BE2C (cell line): ENCODE measurements at places on chromosomes 4 and X.

DNA sequence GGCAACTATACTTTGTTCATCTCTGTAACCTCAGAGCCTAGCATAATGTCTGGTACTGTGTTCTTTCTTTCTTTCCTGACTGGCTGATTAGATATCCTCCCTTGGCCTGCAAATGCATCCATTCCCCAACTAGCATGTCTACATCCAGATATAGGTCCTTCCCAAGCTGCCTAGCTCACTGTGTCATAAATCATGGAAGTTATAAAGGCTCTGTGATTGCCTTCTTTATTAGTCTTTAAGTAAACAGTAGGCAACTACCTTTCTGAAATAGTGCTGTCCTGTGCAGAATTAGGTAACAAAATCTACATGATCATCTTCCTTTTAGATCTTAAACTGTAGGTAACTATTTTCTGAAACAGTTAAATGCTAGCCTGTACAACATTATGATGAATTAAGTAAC is 224.5 kb downstream of the DLG3 start:
- no peak for DNase-seq

DNA sequence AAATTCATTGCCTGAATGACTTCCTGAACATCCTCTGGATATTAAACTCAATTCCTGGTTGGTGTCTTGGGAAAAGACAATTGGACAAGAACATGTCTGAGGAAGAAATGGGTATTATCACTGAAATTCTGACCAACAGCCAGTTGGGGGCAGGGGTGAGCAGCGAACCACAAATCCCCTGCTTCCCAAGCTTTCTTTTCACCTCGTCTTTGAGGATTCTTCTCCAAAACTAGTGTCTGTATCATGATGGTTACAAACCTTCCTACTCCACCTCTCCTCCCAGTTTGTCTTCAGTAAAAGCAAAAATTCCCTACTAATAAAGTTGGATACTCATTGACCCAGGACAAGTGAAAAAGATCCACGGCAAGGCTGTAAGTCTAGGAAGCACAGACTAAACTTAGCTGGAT is 48.3 kb upstream of the WDR1 start:
- peak; percentile 29 for DNase-seq

DNA sequence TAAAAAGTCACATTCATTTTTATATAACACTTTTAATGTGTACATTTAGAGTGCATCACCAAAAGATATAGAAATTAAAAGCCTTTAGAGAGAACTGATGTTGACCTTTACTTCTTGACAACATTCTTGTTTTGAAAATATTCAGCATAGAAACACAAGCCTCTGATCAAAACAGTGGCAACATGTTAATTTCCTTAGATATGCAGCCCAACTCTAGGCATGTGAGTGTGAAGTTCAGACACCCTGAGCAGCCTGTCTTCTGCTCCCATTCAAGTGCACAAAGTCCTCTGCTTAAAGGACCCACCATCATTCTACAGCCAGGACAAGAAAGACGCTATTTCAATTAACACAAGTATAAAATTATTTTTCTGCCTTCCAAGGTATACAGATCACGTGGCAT is 60.0 kb downstream of the PPP3CA start:
- DNase-seq = no peak

DNA sequence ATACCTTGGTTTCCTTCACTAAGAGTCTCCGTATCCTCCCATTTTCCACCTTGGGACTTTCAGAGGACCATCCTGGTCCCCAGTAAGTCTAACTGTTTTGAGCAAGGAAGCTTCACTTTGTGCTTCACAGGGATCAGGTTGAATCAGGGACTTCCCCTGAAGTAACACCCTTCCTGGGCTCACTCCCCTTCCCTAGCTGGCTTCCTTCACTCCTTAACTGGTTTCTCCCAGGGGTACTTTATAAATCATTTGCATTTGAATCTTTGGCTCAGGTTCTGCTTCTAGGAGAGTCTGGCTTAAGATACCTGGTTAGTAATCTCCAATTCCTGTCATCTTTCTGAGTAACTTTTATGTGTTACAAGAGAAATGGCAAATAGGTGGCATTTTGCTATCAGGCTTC is 24.5 kb upstream of the GRIA2 start:
- no peak for DNase-seq

DNA sequence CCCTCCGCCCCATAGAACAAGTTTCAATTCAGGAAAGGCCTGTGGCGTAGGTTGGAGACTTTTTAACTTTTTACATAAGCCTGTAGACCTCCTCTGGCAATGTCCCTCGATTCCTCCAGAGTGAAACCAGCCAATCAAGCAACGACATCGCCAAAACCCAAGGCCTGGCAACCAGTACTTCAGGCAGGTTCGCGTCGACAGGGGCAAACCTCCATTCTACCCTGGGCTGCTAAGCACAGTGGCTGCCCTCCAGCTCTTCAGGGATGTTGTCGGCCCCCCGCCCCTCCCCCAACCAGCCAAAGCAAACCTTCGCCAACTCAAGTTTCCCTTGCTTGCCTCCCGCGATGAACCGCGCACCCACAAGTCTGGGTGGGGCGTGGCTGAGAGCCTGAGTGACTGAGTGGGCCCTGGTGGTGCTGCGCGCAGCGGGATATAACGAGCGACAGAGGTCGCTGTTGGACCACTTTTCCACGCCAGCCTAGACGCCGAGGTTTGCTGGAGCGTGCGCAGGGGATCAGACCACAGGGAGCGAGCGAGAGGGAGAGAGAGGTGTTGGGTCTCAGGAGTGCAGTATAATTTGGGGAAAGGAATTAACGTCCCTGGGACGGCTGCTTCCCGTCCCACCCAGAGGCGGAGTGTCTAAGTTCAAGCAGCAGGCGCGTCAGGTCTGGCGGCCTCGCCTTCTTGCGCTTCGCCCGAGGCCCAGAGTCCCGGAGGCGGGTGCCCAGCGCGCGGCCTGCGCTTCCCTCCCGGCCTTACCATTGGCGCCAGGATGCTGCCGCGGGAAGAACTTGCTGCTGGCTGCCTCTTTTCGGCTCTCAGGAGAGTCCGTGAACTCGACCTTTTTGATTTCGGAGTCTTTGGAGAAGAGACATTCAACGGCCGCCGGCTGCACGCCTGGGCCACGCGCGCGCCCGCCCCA is 9.0 kb upstream of the PITX2 start:
- peak; percentile 80 for DNase-seq

DNA sequence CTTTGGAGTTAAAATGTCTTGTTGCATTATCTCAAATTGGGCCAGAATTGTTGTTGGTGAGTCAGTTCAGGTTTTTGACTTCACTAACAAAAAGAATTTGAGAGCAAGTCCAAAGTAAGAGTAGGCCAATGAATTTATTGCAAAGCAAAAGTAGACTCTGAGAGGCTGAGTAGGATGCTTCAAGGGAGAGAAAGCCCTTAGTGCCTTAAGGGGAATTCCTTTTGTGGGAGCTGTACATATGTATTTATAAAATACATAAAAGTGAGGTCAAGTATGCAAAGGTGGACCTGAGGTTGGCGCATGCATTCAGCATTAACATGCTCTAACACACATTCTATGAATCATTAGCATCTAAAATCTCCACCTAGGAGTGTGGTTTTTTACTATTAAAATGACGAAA is 565.4 kb downstream of the GRXCR1 start:
- DNase-seq = no peak

GRCh38 chrX:87846956-87847355 is 329.4 kb downstream of the KLHL4 start:
- no peak for DNase-seq

- no peak for DNase-seq
These were observed 166.2 kb downstream of the MAGEB17 start for GRCh38 chrX:16333453-16333852.

- no peak for DNase-seq
These were observed 10.2 kb downstream of the VEGFD start for GRCh38 chrX:15373976-15374375.

GRCh38 chr4:169384779-169385178 is 114.0 kb upstream of the SH3RF1 start:
- no peak for DNase-seq

DNA sequence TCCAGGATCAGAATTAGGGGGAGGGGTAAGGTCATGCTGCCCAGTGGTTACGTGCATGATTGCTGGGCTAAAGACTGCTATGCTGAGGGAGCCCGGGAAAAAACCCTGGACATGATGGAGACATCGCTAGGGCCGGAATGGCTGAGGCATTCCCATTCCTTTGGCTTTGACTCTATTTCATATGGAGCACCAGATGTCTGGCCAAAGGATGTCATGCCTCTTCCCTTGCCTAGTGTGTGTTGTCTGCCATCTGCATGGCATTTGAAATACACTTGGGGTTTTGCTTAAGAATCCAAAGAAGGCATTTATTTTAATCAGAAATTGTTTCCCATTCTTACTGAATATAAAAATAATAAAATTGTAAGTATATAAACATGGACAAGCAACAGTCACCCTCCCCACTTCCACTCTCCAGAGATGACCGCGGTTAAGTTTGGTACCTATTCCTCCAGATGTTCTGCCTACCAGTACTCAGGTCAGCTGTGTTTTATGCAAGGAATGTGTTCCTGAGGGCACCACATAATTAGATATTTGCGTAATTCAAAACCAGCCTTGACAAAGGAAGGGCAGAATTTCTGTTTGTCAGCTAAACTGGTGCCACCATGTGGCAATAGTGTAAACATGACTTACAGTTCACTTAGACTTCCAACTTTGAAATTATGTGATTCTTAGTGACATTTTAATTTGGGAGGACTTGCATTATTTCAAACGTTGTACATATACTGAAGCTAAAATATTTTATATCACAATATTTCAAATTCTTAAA is 105.9 kb downstream of the CT47B1 start:
- DNase-seq = no peak

- DNase-seq = no peak
These were observed 4.8 kb downstream of the ELK1 start for GRCh38 chrX:47645530-47645929.

DNA sequence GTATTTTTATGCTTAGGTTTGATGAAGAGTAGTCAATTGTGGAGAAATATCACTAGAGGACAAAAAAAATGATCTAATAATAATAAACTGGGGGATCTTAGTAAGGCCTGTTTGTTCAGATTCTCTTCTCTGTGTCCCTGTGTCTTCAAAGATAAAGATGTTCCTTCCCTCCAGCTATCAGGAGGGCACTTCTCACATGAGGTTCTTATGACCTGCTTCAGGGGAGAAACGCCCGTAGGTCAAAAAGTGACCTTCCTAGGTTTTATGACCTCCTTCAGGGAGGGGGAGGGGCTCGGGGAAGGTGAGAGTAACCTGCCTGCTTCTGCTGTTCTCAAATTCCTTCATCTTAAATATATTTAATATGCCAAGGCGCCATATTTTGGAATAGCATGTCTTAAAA is 89.2 kb upstream of the JADE1 start:
- no peak for DNase-seq

- no peak for DNase-seq
These were observed 17.0 kb downstream of the PAQR3 start for GRCh38 chr4:78922207-78922606.

GRCh38 chr4:118751629-118752323 is 66.6 kb downstream of the METTL14 start:
- DNase-seq = no peak

DNA sequence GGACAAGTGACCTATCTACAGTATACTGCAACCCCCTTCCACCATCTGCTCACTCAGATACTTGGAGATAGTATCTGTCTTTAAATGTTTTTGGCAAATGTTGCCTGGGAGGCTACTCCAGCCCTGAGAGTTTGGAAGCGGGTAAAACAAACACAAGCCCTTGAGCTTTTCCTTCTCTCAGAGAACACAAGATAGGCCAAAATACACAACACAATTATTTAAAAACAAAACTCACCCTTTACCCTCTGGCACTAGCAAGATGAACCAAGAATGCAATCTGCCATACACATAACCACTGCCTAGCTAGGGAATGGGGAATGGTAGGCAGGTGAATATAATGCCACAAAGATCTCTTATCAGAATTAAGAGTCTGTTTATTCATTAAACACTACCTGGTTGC is 324.7 kb upstream of the FAM47C start:
- no peak for DNase-seq

DNA sequence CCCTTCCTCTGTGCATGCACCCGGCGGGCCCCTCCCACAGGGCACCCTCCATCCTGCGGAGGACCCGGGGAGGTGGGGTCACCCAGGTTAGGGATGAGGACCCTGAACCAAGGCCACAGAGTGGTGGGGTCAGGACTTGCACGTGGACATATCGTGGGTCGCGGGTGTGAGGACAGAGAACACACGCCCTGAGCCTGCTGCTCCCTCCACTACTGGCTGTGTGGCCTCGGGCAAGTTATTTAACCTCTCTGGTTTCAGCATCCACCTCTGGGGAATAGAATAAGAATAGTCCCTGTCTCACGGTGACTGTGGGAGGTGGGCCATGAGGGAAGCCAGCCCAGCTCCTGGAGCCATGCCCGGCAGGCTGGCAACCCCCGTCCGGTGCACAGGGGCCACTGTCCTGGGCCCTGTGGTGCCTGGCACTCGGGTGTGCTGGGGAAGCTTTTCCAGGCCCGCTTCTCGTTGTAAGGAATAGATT is 5.1 kb downstream of the PSAPL1 start:
- DNase-seq = no peak

DNA sequence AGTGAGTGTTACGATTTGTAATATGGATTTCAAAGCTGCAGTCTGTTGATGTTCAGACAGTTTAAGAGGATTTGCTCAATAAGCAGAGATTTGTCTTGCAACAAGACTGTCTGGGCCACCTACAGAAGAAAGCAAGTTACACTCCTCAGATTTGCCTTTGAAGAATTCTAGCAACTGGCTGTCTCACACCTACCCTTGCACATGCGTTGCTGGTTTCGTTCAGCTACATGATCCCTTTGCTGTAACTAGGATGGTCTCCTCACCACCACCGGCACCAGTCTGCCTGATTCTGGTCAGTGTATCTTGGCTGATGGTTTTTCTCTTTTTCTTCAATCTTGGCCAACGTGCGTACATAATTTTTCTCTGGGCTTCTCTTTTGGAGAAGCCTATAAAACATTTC is 172.7 kb upstream of the LCORL start:
- no peak for DNase-seq

DNA sequence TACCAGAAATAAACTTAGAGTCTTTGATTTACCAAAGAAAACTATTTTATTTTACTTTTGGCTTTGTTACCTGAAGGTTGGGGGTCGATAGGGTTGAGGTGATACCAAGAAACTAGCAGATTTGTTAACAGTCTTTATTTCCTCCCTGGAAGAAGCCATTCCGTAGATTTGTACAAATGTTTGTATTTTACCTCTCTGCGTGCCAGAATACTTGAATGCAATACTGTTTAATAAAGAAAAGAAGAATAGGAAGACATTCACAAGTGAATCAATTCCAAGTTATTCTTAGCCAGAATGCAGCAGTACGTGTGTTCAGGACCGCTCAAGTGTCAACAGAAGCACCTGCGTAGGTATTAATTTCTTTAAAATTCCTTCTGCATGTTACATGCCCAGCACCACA is 260.3 kb upstream of the TENM3 start:
- no peak for DNase-seq

DNA sequence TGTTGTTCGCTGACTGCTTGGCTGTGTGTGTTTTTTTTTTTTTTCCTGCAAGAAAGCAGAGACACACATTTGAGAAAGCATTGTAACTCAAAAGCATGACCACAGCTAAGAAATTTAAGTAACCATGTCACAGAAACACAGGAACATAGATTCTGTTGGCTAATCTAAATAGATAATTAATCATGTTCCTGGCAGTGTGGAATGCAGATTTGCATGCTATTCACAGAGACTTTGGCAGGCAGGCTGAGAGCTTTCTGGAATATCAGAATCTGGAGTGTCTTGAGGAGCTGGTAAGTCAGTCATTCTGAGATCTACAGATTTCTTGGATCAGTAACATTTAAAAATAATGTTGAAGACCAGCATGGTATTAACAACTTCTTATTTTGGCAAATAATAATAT is 33.2 kb upstream of the SMS start:
- no peak for DNase-seq

- DNase-seq = no peak
These were observed 280.5 kb downstream of the TLL1 start for GRCh38 chr4:166153548-166153947.
